ENCODE measurements at places on chromosomes 16 and 17.
A peak's percentile ranks its signal among the peaks of the same experiment; 100 is the strongest.

- no peak for DNase-seq
These were observed 658 bp upstream of the ZNF771 start for GRCh38 chr16:30406795-30407101.

DNA sequence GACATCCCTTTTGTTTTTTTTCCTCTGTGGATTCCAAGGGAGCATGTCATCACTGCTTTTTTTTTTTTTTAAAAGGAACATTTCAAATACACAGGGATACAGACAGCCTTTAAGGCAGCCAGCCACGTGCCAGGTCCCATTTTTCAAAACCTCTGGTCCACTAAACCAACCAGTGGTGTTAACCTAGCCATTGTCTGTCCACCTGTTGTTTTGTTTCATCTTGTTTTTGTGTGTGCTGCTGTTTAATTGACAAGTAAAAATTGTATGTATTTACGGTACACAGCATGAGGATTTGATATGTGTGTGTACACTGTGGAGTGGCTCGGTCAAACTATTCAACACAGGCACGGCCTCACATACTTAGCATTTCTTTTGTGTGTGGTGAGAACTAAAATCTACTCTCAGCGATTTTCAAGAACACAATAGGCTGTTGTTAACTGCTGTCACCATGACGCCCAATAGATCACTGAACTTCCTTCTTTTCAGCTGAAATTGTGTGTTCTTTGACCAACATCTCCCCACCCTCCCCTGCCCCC, 19.2 kb downstream of the TMEM114 start:
- no peak for DNase-seq

DNA sequence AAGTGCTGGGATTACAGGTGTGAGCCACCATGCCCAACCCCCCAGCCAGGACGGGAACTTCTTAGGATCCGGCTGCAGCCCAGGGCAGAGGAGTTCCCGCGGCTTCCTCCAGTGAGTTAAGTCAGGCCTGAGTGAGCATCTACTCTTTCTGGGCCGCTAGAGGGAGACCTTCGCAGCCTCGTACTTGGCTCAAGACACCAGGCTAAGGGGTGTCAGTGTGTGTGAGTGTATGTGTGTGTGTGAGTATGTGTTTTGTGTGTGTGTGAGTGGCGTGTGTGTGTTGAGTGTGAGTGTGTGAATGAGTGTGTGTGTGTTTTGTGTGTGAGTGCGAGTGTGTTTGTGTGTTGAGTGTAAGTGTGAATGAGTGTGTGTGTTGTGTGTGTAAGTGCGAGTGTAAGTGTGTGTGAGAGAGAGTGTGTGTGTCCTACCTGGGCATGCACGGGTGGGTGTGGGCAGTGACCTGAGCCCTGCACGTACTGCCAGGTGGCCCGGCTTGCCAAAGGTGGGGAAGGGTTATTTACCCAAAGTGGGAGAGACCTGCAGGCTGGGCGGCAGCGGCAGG, 58.5 kb downstream of the TMEM235 start:
- peak; percentile 51 for DNase-seq

DNA sequence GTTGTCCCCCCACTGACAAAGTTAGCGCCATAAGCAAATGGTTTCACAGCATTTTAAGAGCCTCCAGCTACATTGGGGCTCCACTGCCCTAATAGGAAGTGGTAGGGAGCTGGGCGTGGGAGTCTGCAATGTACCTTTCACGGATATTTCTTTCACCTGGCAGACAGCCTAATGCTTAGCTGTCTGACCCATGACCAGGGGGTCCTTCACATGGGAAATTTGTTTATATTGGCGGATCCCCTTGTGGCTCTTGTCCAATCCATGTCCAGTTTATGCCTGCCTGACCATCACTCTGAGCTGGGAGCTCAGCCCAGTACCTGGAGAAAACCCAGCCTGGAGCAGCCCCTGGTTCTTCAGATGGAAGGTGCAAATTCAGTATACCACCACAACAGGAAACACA, 145.0 kb downstream of the ZNF18 start:
- DNase-seq = no peak

DNA sequence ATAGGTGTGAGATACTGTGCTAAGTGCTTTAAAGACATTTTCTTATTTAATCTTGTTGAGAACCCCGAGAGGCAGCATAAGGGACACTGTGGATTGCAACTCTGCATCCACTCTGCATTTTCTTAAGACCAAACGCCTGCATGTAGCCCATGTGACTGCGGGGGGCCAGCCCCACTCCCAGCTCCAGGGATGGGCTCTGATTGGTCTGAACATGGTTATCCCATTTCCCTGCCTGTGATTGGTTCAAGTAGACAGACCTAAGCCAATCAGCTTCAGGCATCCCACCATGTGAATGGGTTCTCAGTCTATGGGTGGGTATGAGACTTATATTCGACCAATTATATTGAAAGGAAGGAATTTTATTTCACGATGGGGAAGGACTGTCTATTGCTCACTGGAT, 33.2 kb upstream of the USP7 start:
- DNase-seq = no peak

DNA sequence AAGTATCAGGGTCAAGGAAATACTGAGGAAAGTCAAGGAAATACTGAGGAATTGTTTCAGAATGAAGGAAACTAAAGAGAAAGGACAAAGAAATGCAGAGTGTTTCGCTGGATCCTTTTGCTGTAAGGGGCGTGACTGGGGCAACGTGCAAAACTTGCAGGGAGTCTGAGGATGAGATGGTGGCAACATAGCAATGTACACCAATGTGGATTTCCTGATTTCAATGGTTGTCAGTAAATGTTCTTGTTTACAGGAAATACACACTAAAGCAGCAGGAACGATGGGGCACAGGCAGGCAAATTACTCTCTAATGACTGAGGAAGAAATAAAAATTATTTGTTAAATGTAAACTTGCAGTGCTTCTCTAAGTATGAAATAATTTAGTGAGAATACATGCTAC, 34.4 kb downstream of the ZZEF1 start:
- no peak for DNase-seq

- no peak for DNase-seq
These were observed 38.1 kb upstream of the VPS4A start for GRCh38 chr16:69273009-69273408.

GRCh38 chr16:53166099-53166498, 111.3 kb downstream of the CHD9 start:
- no peak for DNase-seq

- no peak for DNase-seq
These were observed 1208.4 kb upstream of the CDH8 start for GRCh38 chr16:63244631-63245030.

DNA sequence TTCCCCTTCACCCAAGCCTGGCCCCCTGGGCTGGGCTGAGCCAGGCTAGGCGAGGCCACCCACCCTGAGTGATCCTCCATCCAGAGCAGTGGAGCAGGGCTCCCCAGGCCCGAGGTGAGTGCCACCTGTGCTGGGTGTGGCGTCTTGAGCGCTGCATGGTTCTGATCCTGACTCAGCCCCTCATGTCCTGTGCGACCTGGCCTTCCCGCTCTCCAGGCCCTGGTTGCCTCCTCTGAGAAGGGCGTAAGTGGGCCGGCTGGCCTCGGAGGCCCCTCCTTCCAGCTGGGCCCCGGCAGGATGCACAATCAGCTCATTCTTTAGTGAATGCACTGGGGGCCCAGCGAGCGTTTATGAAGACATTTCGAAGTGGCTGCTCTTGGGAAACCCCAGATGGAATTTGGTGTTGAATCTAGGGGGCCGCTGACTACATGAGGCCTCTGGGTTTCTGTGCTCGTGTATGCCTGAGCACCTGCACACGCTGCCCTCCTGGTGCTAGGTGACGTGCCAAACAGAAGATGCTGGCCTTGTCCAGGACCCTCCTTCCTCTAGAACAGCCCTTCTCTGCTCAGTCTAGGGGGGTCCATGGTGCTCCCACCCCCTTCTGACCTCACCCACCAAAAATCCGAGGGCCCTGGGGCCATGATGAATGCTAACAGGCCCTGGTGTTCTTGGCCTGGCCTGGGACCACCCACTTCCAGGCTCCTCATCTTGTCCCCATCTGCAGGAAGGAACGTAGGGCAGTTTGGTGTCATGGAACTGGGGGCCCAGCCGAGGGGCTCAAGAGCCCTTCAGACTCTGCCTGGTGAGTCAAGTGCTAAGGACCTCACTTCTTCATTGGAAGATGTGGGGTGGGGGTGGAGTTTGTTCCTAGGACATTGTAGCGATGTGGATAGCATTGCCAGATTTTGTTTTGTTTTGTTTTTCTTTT, 3.6 kb upstream of the TMEM92 start:
- peak; percentile 55 for DNase-seq

GRCh38 chr16:31458073-31458843, 1.0 kb upstream of the ARMC5 start:
- DNase-seq = peak; percentile 52

GRCh38 chr16:71781741-71782140, 26.9 kb downstream of the AP1G1 start:
- DNase-seq = no peak

DNA sequence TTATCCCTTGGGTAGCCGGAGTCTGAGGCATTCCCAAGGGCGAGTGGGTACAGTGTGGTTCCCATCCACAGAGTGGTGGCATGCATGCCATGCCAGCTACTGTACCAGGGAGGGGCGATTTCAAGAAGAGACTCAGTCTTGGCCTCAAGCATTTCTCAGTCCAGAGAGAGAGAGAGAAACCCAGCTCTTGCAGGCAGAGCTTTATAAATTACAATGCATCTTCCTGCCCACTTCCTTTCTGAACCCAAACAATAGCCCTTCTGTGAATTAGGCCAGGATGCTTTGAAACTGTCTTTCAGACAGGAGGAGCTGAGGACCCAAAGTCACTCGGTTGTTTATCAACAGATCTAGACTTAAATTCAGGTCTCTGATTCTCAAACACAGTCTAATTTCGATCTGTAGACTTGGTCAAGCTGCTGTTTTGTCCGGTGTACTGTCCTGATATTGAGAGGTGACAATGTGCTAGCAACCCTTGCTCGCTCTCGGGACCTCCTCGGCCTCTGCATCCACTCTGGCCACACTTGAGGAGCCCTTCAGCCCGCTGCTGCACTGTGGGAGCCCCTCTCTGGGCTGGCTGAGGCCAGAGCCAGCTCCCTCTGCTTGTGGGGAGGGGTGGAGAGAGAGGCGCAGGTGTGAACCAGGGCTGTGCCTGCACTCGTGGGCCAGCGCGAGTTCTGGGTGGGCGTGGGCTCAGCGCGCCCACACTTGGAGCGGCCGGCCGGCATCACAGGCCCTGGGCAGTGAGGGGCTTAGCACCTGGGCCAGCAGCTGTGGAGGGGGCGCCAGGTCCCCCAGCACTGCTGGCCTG, 408.0 kb downstream of the UTP18 start:
- no peak for DNase-seq

GRCh38 chr16:78984324-78984723, 616.2 kb downstream of the MAF start:
- DNase-seq = no peak

GRCh38 chr17:65557349-65558310, 3.8 kb downstream of the AXIN2 start:
- no peak for DNase-seq

DNA sequence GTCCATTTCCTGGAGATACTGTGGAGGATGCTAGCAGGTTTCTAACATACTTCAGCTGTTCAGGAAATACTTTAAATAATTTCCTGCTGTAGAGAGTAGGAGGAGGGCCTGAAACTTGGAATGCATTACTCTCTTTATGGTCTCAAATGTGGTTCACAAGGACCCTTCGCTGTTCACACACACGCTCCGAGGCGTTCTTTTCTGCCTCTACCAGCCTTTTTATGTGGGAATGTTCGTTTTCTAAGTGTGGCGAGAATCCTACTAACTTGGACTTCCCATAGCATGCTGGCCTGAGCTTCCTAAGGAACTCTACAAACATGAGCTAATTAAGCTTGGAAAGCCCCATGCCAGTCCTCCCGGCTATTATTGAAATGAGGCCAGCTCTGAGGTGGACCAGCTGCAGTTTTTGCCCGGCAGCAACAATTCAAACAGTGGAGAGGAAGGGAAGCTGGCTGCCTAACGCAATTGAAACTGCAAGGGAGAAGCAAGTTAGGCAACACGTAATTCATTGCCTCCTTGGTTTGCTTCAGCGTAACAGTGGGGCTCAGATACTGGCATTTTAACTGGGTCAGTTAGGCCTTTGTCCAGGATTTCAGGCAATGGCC, 18.9 kb downstream of the KPNA2 start:
- DNase-seq = no peak

GRCh38 chr16:88454523-88454947, 1.5 kb downstream of the ZFPM1 start:
- no peak for DNase-seq

- DNase-seq = no peak
These were observed 5.1 kb downstream of the CEMP1 start for GRCh38 chr16:2526135-2526534.

DNA sequence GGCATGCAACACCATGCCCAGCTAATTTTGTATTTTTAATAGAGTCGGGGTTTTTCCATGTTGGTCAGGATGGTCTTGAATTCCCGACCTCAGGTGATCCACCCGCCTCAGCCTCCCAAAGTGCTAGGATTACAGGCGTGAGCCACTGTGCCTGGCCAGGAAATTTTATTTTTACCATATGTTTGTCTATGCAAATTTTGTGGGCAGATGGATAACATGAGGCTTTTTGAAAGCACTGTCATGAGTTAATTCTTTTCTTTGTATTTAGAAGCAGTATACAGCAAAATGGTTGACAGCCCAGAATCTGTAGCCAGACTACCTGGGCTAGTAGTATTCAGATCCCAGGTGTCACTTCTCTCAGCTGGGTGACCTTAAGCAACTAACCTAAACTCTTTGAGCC, 8.5 kb upstream of the KPNB1 start:
- DNase-seq = no peak

GRCh38 chr17:2174468-2175293, 119.8 kb downstream of the HIC1 start:
- no peak for DNase-seq

GRCh38 chr17:57507828-57508227, 237.3 kb downstream of the CCDC182 start:
- DNase-seq = no peak

DNA sequence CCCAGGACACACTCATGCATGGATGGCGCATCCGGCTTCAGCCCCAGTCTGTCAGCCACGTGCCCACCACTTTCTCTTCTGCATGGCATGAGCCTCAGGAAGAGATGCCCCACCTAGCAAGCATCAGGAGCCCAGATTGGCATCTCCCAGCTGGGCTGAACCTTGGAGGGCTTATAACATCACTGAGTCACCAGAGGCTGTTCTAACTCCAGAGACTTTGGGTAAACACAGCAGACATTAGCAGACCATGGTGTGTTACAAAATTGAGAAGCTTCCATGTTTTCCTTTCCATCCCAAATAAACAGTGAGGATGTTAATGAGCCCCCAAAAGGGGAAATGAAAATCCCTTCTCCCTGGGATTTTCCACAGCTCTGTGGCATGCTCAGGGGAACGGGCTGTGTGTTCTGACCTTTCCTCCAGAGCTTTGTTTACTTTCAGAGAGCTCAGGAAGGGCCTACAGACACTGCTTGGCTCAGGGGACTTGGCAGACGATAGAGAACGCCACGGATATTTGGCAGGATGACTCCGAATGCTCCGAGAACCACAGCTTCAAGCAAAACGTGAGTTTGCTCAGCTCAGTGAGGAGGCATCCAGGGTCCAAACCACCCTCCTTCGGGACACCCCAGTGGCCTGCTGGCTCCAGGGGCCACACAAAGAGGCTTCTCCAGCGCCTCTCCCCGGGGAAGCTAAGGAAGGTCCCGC, 16.5 kb downstream of the GLP2R start:
- no peak for DNase-seq

All from dorsolateral prefrontal cortex (tissue), 122 donors.